ENCODE measurements at places on chromosomes 6 and 20.
A peak's percentile ranks its signal among the peaks of the same experiment; 100 is the strongest.

DNA sequence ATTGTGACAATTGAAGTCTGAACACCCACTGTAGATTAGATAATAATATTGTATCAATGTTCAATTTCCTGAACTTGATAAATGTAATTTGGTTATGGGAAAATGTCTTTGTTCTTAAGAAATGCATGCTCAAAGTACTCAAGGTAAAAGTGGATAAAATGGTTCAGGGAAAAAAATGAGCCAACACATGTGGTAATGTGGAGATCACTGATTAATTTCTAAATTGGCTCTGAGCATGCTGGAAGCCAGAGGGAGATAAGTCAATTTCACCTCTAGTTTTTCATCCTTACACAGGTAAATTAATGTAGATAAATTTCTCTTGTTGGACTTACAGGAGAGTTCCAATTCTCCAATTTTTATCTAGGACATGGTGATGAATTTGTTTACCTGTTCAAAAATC, 8.0 kb upstream of the COMMD7 start:
- no peak for DNase-seq

- DNase-seq, result no peak
These were observed 308.9 kb upstream of the MMS22L start for GRCh38 chr6:97591955-97592354.

DNA sequence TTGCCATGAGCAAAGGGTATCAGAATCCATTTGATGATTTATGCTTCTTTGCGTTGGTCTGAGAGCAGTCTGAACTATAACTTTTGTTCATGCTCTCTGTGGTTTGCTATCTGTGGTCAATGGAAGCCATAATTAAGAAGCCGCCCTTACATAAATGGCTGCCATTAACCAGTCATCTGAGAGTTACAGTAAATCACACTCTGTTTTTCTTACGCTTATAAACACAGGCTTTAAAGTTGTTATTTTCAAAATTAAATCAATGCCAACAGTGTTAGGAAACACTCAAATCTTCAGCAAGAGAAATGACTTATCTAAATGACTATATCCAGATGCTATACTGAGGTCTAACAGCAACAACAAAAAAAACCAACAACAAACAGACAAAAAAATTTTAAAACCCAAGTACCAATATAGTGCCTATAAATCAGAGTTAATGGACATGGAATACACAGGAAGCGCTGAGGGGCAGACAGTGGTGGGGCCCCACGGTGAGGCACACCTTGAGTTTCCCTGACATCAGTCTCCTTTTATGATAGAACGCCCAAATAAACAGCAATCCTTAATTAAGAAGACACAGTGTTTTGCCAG, 108.0 kb upstream of the C6orf118 start:
- no peak for DNase-seq

DNA sequence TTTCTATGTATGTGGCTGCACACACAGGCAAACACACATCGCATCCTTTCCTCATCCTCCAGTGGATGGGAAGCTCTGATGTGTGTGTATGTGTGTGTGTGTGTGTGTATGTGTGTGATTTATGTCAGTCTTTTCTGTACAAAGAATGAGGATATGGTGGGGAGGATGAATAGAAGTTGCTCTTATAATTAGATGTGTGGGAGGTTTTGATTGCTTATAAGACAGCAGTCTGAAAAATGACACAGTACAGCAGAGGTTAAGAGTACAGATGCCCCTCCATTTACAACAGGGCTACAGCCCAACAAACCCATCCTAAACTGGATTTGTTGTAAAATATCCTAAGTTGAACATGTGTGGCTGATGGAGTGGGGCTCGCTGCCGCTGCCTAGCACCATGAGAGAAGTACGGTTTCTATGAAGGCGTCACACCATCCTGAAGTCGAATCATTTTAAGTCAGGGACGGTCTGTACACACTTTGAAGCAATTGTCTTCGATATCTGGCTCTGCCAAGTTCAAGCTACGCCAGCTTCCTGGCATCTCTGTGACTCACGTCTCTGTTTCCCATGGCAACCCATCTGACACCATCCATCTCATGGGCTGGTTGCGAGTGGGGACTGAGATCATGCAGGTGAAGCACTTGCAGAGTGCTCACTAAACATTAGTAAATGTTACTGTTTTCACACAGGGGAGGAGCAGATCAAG, 252.6 kb downstream of the MYLK4 start:
- no peak for DNase-seq

DNA sequence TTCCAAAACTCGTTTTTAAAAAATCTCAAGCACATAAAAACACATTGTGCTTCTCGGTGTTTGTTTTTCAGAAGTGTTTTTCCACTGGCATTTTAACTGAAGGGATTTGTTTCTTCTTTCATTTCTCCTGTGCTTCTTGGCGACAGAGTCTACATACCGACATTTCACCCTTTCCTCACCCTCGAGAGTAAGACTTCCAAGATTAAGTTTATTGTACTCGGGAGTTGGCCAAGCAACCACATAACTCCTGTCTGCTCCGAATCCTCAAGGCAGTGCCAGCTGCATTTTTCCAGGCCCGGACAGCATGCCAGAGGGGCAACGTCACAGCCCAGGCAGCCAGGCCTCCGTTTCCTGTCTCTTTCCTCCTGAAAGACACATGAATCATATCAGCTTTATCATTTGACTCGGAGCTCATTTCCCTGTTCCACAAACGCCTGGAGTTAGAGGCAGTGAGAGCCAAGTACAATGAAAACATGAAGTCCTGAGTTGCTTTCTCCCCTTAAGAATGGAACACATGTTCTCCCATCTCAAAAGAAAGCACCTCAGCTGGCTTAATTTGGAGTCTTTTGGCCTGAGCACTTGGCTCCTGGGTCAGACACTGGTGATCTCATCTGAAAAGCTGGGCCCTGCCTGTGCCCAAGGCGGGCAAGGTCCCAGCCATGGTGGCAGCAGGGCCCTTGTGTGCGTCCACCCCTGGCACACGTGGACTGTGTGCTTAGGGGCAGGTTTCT, 23.2 kb upstream of the FAM50B start:
- no peak for DNase-seq

- peak; percentile 34 for DNase-seq
These were observed 67.2 kb upstream of the TBC1D7 start for GRCh38 chr6:13395272-13396237.

DNA sequence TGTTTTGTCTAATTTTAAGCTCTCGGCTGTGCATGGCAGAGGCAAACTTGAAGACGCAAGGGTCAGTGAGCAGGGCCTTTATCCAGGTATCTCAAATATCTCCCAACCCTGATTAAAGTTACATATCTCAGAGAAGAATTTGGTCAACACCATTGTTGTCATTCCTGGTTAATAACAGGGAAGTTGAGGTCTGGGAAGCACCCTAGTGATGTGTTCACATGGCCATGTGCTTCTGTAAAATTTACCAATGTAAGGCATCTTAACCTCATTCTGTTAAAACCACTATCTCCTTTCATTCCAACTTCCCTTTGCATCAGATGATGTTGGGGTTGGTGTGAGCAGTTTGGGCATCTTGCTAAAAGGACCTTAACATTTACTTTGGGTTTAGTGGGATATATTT, 4.0 kb upstream of the FAM110A start:
- DNase-seq, result no peak

DNA sequence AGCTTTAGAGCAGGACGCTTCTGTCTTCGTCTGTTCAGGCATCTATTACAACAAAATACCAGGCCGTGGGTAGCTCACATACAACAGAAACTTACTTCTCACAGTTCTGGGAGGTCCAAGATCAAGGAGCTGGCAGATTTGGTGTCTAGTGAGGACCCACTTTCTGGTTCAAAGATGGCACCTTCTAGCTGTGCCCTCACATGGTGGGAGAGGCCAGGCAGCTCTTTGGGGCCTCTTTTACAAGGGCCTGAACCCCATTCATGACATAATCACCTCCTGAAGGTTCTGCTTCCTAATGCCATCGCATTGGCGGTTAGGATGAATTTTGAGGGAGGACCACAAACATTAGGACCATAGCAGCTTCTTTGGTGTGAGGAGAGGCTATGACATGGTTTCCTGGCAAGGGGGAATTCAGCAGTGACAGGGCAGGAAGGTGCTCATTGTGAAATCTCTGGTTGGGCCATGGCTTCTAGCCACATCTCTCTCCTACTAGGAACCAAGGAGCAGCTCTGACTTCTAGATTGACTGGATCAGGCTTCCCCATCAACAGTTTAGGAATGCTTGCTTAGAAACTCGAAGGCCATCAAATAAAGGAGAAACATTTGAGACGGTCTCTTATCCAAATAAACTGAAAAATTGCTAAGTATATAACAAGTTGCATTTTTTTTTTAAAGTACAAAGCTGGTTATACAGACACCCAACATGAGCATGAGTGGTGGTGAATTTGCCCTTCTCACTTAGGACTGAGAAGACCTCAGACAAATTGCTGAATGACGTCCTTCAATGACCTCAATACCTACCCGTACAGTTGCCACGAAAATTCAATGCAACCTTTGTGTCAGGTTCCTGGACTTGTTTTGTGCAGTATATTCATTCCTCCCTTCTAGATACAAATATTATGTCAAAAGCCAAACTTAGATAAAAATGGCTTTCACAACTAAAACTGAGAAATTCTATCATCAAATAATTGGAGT, 140.7 kb downstream of the ZDHHC14 start:
- no peak for DNase-seq

DNA sequence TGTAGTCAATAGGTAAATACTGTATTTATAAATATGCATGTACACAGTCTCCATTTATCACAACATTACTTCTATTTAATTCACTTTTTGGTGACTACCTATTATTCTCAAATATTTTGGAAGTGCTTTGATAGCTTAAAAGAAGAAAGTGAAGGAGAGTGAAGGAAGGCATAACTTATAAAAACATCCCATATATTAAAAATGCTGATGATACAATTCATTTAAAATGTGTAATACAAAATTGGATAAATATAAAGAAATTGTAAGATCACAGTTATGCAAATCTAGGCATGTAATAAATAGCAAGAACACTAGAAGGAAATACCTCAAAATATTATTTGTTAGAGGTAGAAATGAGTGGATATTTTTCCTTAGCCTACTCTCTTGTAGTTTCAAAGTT, 111.6 kb upstream of the ADTRP start:
- DNase-seq, result no peak

DNA sequence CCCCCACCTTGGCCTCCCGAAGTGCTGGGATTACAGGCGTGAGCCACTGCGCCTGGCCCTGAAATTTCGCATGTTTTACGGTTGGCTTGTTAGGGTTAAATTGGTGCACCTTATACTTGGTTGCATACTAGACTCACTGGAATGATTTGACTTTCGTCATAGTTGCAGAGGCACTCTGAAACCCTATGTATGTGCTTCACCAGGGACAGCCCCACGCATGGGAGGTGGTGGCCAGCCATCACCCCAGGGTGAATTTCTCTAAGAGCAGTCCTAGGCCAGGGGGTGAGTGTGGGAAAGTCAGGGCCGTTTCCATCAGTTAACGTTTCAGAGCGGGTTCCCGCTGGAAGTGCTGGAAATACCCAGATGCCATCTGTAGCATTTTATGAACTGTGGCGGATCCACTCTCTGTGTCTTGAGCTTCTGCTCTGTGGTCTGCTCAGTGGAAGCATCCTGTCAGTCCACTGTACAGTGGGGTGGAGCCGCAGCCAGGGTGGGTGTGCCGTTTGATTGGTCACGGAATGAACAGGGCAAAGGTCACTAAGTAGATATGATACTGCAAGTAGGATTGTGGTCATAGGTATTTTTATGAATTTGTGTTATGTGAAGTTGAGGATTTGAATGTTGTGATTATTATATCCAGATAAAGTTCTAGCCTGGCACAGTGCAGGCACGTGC, 13.2 kb downstream of the DNAJC5 start:
- DNase-seq, result no peak

DNA sequence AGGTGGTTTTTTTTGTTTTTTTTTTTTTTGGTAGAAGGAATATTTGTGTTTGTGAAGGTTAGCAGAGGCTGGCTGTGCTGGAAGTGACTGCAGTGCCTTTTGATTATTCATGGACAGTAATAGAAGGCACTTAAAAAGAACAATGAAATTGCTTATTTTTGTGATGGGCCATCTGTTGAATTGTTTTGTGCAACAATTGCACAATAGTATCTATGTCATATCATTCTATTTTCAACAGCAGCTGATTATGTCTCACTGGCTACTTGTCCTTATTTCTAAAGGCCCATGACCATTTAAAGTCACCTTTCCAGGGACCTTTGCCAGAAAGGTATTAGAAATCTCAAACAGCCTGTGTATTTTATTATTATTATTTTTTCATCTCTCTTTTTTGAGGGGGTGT, 70.6 kb downstream of the AFG1L start:
- no peak for DNase-seq

DNA sequence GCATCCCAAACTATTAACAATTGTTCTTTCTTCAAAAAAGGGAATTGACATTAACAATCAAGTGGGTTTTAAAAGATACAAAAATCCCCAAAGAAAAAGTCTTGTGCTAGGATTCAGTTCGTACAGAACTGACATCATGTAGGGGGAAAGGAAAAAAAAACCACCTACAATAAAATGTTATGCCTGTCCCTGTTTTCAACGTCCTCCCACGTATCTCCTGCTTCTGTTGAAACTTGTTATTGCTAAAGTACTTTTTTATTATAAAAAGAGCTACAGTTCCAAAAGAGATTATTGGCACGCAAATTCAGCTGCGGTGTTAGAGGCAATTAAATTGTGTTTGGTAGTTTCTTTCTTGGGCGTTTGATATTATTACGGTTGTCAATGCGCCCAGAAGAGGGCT, 102.8 kb upstream of the PHACTR1 start:
- DNase-seq, result no peak

Data from H7 (cell line).